Stimulated activated CD4-positive, alpha-beta T cell treated with anti-CD3 and anti-CD28 coated beads, Interleukin-2, amount 100 ng/mL, for 24 hours (primary cell): ENCODE measurements at places on chromosomes 7 and 10.

GRCh38 chr10:130807096-130807495, 504.4 kb downstream of the TCERG1L start:
- no peak for DNase-seq

- no peak for DNase-seq
These were observed 47.6 kb downstream of the AKAP9 start for GRCh38 chr7:91988213-91988612.

GRCh38 chr7:79520543-79520942, 67.1 kb upstream of the MAGI2 start:
- DNase-seq = no peak

DNA sequence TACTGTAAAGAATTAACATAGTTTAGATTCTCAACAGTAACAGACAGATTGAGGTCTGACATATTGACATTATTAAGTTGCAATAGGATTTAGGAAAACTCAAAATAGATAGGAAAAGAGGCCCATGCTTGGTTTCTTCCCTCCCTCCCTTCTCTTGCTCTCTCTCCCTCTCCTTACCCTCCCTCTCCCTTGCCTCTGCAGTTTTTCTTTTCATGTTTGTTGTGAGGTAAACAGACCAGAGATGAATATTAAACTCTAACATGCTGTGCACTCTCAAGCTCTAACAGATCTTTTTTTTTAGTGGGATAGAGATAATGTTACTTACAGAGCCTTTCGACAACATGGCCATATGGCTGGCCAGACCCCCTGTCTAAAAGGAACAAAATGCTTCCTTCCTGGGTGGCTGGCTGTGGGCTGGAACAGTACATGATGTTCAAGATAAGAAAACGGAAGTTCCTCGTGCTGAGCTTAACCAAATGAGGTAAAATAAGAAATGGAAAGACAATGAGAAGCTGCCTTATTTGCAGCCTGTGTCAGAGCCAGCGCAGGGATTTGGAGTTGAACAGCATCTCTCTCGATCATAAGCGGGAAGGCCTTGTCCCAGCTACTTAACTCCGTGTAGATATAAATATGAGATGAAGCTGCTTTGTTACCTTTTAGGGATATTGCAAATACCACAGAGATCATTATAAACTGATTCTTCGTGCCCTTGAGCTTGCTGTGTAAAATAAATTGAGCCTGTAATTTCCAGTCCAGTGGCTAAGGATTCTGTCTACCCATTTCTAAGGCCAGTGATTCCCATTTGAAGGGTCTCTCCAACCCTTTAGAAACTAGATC, 391.9 kb upstream of the NPVF start:
- DNase-seq = no peak

GRCh38 chr10:45373003-45373575, 927 bp upstream of the ALOX5 start:
- DNase-seq = no peak

DNA sequence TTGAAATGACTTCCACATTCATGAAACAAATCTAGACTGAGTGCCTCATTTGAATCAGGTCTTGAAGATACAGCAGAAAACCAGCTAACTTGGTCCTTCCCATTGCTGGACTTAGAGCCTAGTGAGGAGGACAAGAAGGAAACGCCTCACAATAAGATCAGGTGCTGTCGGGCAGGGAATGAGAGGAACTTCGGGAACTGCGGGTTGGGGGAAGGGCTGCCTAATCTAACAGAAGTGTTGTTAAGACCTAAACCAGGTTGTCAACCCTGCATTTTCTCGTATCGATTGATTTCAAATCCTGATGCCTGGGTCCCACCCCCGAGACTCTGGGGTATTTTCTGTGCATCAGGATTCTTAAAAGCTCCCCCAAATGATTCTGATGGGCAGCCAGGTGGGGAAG, 26.3 kb downstream of the MACROH2A2 start:
- no peak for DNase-seq
